ENCODE measurements at places on chromosomes 4 and X. TPM values are rescaled to one million over a fixed set of nuclear protein-coding genes. Genes with fewer than 3 reads are reported as not detected.

The TMEM31 gene
- not detected for total RNA-seq

The ZCCHC18 gene
- 1.4 TPM for total RNA-seq

The CSN1S1 gene
- total RNA-seq = not detected

The IL9R gene
- not detected for total RNA-seq

The MCTS1 gene
- 26.6 TPM for total RNA-seq

Data from lung microvascular endothelial cell (primary cell).